ENCODE measurements at places on chromosomes 4 and X.

DNA sequence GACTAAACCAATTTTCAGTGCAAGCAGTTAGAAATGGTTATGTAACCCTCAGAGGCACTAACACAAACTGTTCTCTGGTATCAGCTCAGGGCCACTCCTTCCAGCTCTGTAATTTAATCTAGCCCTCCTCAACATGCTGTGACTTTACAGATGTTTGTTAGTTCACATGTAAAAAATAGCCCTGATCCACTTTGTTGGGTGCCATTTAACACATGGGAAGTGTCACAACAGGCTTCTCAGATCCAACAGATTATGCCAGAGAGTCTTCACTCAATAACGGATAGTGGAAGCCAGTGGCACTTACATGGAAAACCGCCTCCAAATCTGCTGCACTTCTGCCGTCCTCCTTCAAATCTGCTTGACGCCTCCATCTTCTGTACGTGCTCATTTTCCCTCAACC lies 51.6 kb downstream of the ATP8A1 start:
- no peak for DNase-seq

DNA sequence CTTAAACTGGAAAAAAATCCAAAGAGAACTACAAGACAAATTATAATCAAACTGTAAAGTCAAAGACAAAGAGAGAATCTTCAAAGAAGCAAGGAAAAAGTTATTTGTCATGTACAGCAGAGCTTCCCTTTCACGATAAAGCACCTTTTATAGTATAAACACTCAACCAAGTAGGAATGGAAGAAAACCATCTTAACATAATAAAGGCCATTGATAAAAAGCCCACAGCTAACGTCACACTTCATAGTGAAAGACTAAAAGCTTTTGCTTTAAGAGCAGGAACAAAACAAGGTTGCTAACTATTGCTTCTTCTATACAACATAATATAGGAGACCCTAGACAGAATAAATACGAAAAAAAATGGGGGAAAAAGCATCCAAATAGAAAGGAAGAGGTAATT lies 595.7 kb upstream of the POU3F4 start:
- DNase-seq, result no peak

DNA sequence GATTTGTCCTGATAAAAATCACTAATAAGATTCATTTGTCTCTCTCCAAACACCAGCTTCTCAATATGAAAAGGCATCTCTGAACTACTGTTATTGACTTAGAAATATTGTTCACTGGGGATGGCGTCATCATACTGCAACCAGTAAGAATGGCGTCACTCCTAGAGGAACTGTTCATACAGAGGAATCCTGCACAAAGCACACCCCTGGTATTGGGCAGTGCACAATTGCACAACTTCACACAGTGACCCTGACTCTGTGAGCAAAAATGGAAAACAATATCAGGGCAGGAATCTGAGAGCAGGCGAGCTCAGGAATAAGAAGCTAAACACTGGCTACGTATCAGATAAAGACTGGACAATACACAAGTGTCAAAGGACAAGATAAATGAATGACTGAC lies 66.7 kb upstream of the PNPLA4 start:
- DNase-seq, result no peak

- no peak for DNase-seq
Measured at GRCh38 chr4:38574559-38575333, 89.3 kb upstream of the KLF3 start.

GRCh38 chr4:40586729-40587128 lies 42.9 kb downstream of the RBM47 start:
- DNase-seq, result no peak

GRCh38 chr4:169437299-169438047 lies 166.7 kb upstream of the SH3RF1 start:
- no peak for DNase-seq

DNA sequence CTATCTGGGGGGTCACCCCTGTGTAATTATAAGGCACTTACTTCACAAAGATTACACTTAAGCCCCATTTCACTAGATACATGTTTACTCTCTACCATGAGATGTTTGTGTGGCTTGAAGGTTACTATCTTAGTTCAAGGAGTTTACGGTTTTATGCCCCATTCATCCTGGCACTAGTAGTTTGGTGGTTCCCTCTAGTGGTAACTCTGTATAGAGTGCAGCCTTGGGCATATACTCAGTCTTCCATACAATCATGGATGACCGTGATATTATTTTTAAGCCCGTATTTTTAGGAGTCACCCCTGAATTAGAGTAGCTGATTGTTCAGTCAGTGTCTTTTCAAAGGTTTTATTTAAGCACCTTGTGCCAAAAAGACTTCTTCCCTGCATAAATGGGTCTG lies 109.9 kb upstream of the FAM47C start:
- no peak for DNase-seq

DNA sequence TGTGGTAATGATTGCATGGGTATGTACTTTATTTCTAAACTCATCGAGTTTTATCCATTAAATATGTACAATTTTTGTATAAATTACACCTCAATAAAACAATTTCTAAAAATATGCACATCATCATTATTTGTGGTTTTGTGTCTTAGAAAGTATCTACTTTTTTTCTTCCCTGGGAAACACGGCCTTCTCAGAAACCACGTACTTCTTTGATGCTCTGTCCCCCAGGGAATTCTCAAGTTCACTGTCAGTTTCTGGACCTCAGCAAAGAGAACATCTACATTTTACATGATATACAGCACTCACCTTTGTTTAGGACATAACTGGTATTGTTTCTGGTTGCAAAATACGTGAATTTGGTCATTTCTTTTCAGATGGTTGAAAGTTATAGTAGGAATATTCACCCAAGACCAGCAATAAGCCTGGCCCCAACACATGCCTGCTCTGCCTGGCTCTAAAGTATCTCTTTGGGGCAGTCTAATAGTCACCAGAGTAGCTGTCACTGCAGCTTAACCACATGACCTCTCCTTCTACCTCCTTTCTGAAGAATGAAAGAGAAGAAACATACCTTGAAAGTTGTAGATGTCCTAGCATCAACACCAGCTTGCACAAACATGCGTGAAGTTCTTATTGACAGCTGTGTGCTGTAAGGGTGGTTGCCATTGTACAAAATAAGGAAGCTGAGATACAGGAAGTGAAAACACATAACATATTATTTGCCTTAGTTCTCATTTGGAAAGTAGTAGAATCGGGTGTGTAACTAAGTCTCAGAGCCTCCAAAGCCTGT lies 48.4 kb upstream of the SPANXN4 start:
- DNase-seq, result no peak

GRCh38 chr4:176492646-176493302 lies 173.0 kb downstream of the SPCS3 start:
- DNase-seq, result no peak

GRCh38 chr4:111031001-111031579 lies 408.2 kb upstream of the PITX2 start:
- DNase-seq, result no peak
